ENCODE measurements at places on chromosomes 11 and 22. TPM values are rescaled to one million over a fixed set of nuclear protein-coding genes. Genes with fewer than 3 reads are reported as not detected.

DNA sequence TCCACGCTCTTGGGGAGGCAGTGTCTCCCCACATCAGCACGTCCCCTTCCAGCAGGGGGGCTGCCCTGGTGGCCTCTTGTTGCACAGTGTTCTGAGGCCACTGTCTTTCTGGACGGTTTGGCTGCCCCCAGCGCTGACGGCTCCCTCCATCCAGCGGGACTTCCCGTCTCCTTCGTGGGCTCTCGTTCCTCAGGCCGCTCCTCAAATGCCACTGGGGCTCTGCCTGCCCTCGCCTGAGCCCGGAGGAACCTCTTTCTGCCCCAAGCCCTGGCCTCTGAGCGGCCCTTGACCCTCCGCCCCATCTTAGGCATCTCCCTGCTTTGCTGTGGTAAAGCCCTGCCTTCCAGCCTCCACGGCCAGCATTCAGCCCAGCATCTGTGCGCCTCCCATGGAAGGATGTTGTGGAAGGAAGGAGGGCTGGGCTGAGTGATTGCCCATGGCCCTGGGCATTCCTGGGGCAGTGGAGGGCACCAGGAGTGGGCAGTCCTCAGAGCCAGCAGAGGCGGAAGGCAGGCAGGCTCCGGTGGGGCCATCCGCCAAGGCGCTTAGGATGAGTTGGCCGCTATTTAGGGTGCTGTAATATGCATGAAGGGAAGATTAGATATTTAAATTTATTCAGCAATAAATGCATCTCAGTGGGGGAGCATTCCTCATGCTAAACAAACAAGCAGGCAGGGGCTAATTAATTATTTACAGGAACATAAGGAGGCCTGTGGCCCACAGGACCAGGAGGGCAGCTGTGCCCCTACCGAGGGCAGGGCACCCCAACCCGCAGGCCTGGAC lies 17.8 kb downstream of the OTUB1 start:
- DNase-seq: no peak

DNA sequence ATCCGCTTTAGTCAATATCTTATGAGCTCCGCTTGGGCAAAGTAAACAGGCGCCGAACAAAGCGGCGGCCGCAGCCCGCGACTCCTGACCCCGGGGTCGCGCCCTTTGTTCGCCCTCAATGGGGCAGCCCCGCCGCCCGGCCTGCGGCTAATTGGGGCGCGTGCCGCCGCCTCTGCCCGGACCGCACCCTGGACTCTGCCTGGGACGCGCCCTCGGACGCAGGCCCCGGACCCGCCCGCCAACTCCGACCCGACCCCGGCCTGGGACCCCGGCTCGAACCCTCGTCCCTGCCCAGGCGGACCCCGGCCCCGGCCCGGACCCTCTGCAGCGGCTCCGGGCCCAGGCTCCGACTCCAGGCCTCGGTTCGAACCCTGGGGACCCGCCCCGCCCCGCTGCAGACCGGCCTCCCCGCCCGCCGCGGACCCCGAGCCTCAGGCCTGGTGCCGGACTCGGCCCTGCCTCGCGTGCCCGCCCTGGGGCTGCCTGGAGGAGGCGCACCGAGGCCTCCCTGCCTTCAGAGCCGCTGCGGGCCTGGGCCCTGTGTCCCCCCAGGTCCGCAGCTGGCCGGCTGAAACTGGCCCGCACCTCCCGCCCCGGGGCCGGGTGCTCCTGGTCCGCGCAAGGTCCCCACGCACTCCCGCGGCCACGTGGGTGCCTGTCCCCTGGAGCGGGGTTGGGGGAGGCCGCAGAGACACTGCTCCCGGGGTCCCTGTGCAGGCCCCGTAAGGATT lies 84.7 kb upstream of the WNT7B start:
- DNase-seq: no peak

GRCh38 chr11:44591557-44591956 lies 26.1 kb downstream of the CD82 start:
- DNase-seq: no peak

- DNase-seq: no peak
These were observed 8.1 kb upstream of the RNH1 start for GRCh38 chr11:515131-515530.

DNA sequence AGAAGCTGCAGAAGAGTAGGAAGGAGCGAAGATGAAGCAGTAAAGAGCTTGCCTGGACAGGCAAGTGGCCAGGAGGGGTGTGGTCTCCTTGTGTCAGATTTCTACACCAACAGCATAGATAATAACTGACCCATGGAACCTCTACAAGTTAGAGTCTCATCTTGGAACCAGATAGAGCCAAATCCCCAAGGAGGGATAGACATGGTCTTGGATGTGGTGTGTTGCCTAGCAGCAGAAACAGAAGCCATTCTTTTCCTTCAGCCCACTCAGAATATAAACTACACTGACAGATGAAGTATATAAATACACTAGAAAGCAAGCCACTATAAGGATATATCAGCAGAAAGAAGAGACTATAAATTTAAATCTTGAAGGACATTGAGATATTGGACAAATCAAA lies 4.3 kb upstream of the CARD16 start:
- no peak for DNase-seq

DNA sequence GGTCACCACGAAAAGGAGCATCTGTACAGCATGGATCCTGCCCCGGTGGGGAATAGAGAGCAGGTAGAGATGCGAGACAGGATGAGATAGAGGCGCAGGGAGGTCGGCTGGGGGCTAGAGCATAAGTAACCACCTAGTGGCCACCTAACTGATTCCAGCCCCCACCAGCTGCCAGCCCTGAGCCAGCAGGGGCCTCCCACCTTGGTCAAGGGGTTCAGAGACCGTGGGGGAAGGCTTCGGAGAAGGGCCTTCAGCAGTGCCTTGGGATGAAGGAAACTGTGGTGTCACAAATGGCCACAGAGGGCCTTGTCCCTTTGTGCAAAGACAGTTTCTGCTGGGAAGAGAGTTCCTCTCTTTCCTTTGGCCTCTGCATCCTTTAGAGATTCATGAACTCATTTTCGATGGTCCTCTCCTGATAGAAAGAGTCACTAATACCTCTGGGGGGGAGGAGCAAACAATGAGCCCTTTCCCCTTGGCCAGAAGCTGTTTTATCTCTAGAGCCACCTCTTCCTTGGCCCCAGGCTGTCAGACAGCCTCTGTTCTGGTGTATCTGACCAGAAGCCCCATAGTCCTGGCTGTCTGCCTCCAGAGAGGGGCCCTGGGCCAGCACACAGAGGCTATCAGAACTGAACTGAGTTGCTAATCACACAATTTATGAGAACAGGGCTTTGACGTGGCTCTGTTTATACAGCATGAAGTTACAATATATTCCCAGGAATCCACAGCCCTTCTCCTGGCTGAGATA lies 146.0 kb downstream of the PARVA start:
- no peak for DNase-seq

- peak; percentile 23 for DNase-seq
These were observed 74.2 kb downstream of the ALX4 start for GRCh38 chr11:44235765-44236201.

- no peak for DNase-seq
These were observed 394.5 kb upstream of the KIRREL3 start for GRCh38 chr11:127395034-127395433.

GRCh38 chr11:31913985-31914384 lies 102.9 kb upstream of the PAX6 start:
- no peak for DNase-seq

DNA sequence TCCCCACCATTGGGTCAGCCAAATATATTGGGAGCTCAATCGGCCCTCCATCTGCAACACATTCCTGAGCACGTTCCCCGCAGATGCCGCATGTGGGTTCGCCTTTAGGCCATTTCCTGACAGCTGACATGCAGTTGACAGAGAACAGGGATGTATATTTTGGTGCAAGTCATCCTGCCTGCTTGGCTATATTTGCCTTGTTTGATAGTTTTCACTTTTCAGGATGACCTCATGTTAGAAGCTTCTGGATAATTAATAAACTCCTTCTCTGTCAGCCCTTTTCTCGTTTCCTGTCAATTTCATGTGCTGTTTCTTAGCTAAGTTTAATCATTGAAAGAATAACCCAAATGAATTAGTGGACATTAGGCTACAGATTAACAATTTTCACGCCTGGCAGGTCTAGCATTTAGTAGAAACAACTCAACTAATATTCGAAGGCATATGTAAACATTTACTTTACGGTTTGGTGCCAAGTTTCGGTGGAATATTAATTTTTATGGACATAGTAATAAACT lies 105.8 kb upstream of the SLC5A12 start:
- DNase-seq: no peak

DNA sequence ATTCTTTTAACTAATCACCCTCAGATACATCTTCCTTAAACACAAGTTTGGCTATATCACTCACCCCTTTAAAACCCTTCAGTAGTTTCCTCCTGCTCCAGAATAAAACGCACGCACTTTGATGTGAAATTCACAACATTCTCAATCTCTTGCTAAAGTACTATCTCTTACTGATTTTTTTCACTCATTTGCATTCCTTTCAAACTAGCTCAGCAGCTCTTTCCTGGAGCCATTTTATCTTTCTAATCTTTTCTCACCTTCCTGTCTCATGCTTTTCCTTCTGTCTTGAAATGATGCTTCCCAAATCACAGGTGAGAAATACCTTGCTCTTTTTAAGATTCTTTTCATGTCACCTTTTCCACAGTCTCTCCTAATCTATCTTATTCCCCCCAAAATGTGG lies 1074.4 kb downstream of the DLG2 start:
- DNase-seq: no peak

DNA sequence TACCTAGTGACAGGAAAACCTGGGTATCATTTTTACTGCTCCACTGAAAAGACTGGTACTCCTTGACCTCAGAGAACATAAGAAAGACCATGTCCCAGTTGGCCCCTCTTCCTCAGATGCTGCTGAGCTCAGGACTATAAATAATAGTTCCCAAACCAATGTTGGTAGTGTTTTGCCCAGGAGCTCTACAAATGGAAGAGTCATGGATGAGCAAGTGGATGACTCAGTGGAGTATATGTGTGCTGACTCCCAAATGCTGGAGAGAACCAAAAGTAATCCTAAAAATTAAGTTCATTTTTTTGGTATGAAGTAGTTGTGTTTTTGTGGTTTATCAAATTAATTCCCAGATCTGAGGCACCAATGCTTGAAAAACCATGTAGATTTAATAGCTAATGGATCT lies 482.0 kb downstream of the KCNA4 start:
- no peak for DNase-seq

- DNase-seq: no peak
These were observed 630.4 kb upstream of the CCDC179 start for GRCh38 chr11:23490557-23491235.

Gene ARHGEF17
- 93.2 TPM for polyA plus RNA-seq

Gene UCP3
- polyA plus RNA-seq: 2.2 TPM

Gene DDIAS
- polyA plus RNA-seq: 7.3 TPM

Gene CARD16
- polyA plus RNA-seq: 2.6 TPM

Gene CKAP5
- polyA plus RNA-seq: 107 TPM

Gene P2RY2
- 0.82 TPM for polyA plus RNA-seq

Gene GAL
- polyA plus RNA-seq: not detected

Measured in right renal pelvis (tissue), 4 donors.